ENCODE measurements at places on chromosomes 7 and 10.

DNA sequence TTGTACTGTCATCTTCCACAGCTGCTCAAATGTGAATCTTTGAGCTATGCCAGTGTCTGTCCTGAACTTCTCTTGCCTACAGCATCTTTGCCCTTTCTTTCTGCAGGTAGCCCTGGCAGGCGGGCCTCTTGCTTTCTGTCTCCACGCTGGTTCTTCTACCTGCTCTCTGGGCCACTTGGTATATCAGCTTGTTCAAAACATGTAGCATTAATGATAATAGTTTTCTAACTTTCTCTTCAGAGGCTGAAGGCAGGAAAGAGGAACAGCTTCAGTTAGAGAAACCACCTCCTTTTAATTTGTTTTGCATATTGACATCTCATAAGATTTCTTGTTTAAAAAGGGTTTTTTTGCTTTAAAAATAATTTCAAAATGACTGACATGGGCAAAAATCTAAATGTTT, 923 bp upstream of the FGL2 start:
- DNase-seq: no peak

DNA sequence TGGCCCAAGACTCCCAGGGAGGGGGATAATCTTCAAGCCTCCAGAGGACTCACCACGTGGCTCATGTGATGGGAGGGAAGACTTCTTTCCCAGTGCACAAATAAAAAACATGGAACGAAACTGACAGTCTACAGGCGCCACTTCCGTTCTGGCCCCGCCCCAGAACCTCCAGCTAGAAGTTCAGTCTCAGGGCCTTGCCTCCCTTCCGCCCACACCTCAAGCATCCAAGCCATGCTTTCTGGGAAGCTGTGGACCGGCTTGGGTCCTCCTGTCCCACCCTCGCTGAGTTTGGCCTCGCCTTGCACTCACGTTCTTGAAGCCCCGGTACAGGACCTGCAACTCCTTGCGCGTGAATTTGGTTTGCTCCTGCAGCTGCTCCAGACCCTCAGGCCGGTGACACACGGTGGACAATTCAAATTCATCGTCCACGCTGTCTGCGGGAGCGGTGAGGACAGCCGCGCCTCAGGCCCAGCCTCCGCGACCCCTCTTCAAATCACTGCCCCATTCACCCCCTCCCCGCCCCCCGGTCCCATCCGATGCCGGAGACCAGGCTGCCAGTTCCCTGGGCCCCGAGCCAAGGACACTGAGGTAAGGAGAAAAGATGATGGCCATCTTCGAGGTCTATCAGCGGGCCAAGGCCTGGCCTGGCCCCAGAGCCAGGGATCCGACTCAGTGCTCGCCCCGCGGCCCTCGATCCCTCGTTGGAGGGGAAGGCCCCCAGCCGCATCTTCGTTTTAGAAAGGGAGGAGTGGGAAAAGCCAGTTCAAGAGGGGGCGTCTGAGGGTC, 10.7 kb upstream of the OGA start:
- DNase-seq: no peak

- DNase-seq: no peak
Measured at GRCh38 chr7:38629651-38630510, 1.3 kb downstream of the AMPH start.

DNA sequence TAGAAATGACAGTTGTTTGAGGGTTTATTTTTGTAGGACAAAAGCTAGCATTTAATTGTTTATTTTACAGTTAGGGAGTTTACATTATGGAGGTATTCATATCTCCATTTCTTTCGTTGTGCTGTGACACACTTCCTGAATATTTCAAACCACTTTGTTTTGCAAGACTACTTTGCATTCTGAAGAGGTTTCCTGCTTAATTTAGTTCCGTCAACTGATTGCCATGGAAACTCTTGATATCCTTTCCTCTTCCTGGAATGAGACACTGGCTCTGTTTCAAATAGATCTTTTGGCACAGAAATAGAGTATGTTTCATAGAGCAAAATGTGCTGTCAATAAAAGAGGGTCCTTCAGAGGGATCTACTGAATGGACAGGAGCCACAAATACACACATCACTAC, 159.5 kb upstream of the AGR3 start:
- DNase-seq: no peak

GRCh38 chr7:107843184-107843583, 40.2 kb upstream of the SLC26A3 start:
- DNase-seq: no peak

DNA sequence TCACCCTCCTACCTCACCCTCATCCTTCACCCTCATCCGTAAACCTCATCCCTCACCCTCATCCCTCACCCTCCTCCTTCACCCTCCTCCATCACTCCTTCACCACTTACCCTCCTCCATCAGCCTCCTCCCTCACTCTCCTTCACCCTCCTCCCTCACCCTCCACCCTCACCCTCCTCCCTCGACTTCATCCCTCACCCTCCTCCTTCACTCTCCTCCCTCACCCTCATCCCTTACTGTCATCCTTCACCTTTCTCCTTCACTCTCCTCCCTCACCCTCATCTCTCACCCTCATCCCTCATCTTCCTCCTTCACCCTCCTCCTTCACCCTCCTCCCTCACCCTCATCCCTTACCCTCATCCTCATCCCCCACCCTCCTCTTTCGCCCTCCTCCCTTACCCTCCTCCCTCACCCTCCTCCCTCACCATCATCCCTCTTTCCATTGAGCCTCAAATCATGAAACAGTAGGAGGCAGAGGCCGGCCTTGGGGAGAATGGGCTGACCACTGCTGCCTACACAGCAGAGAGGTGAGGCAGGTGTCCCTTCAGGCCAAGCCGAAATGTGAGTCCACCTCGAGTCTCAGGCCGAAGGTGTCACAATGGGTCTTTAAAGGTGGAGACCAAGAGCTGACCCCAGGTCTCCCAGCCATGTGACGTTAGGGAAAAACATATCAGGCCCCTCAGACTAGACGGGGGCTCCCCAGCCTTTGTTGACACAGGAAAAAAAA, 53.0 kb downstream of the PDGFA start:
- DNase-seq: no peak

GRCh38 chr7:149824301-149824741, 13.9 kb upstream of the ZNF862 start:
- no peak for DNase-seq

GRCh38 chr7:21941611-21942141, 4.0 kb downstream of the CDCA7L start:
- DNase-seq: no peak

- DNase-seq: no peak
Measured at GRCh38 chr7:123749537-123749857, 694 bp upstream of the WASL start.

GRCh38 chr7:66036788-66037187, 38.8 kb upstream of the ASL start:
- DNase-seq: no peak

DNA sequence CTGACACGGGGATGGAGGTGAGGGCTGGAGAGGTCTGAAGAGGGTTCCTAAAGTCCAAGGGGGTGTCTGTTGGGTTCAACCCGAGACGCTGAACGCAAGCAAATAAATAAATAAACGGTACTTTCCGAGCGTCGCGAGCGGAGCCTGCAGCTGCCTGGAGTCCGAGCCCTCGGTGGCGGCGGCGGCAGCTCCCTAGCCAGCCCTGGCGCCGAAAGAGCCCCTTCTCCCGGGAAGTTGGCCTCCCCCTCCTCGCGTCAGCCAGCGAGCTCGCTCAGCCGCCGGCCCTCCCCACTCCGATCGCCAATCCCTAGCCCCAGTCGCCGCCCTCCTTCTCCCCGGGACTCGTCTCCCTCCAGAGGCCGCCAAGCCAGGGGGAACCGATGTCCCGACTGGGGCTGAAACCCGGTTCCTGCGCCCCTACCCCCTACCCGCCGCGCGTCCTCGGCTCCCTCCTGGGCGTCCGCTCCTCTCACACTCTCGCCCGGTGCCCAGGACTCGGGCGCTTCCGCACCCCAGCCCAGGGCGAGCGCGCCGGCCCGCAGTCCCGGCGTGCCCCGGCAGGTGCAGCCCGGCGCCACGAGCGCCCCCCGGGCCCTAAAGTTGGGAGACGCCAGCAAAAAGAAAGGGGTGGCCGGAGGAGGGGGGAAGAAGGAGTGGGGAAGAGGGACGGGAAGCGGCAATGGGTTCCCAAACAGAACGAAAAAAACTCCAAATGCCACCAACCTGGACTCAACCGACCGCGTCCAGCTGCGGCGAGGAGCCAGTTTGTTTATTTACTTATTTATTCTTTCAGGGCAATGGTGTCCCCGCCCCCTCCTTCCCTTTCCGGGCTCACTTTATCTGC, at the start of gene GFRA1:
TSS of gene GFRA1 (minus strand) at position 767 of the 844 bp plus-strand sequence. CDS start 1,177 bp downstream, outside the sequence.
- no peak for DNase-seq

GRCh38 chr10:114779803-114780576, 41.6 kb upstream of the FHIP2A start:
- no peak for DNase-seq

- DNase-seq: no peak
Measured at GRCh38 chr10:124611738-124612137, 132.4 kb downstream of the FAM53B start.

DNA sequence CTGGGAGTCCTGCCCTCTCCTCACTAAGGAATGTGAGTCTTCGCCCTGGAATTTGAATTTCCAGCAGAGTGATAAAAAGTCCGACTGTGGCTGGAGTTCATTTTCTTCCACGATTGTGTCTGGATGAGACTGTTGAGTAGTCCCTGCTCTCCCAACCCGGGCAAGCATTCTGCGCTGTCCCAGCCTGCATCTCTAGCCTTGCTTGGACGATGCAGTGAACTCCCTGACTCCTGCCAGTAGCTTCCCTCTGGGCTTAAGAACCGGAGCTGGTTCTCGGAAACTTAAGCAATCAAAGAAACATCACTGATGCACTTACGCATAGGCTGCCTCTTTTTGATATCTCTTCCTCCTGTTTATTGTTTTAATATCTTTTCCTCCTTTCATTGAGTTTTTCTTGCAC, 116.0 kb upstream of the FZD8 start:
- no peak for DNase-seq

GRCh38 chr7:74606101-74606908, 51.2 kb upstream of the GTF2I start:
- DNase-seq: no peak

- no peak for DNase-seq
Measured at GRCh38 chr10:12938271-12938670, 63.2 kb downstream of the CCDC3 start.

- no peak for DNase-seq
Measured at GRCh38 chr10:38025283-38025682, 14.8 kb downstream of the ZNF33A start.

- no peak for DNase-seq
Measured at GRCh38 chr7:123346766-123347165, 147.0 kb upstream of the SLC13A1 start.

DNA sequence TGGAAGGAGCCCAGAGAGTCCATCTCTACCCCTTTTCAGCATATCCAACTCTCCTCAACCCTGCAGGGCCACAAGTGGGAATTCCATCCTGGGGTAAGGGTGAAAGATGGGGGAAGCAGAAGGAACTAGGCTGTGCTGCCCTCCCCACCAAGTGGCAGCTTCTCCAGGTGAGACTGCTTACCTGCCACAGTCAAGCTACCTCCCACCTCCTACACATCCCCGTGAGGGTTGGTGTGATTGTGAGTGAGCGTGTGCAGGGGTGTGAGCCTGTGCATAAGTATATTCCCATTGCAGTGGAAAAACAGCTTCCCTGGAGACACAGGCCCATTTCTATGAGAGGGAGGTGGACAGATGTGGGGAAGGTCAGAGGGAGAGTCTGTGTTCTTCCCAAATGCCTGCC, 376.6 kb downstream of the PLXNA4 start:
- DNase-seq: no peak

- no peak for DNase-seq
Measured at GRCh38 chr7:69428089-69428488, 170.2 kb upstream of the AUTS2 start.

DNA sequence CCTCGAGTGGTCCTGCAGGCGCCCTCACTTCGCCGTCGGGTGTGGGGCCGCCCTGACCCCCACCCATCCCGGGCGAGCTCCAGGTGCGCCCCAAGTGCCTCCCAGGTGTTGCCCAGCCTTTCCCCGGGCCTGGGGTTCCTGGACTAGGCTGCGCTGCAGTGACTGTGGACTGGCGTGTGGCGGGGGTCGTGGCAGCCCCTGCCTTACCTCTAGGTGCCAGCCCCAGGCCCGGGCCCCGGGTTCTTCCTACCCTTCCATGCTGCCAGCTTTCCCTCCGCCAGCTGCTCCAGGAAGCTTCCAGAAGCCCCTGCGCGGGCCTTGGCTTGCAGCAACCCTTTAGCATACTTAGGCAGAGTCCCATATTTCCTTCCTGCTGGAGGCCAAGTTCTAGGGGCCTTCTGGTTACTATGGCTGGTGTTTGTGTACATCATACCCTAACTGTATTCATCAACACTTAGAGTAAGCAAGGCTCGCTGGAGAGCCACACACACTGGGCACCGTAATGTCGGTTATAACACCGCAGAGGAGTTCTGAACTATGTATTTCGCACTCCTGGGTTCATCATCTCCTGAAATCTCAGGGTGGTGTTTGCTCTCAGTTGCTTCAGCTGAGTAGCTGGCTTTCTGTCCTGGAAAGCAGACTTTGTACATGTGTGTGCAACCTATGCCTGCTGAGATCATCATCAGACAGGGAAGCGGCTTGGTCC, 471 bp downstream of the MGMT start:
- no peak for DNase-seq

GRCh38 chr7:43747328-43748105, 11.0 kb upstream of the BLVRA start:
- DNase-seq: no peak

DNA sequence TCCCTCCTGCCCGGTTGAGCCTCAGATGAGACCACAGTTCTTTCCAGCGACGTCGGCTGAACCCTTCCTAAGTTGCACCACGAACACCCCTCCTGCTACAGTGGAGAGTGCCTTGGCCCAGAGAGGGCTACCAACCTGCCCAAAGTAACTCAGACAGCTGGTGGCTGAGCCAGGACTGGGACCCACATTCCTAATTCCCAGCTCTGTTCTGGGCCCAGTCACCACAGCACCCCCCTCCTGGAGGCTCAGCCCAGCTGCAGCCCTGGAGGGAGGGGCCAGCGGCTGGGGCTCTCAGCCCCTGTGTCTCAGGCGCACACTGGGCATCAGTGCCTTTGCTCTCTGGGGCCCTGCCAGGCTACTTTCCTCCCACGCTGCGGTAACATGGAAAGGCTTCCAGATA, 10.6 kb downstream of the ATP6V1F start:
- DNase-seq: no peak

- DNase-seq: no peak
Measured at GRCh38 chr7:66586181-66586580, 42.5 kb upstream of the KCTD7 start.

GRCh38 chr7:123191132-123191531, 8.6 kb downstream of the SLC13A1 start:
- DNase-seq: no peak

- DNase-seq: no peak
Measured at GRCh38 chr7:55066938-55067337, 48.1 kb downstream of the EGFR start.

- peak; percentile 5 for DNase-seq
Measured at GRCh38 chr7:152759949-152760853, 649 bp downstream of the ACTR3B start.

GRCh38 chr10:118663176-118663575, 67.7 kb upstream of the PRLHR start:
- no peak for DNase-seq

DNA sequence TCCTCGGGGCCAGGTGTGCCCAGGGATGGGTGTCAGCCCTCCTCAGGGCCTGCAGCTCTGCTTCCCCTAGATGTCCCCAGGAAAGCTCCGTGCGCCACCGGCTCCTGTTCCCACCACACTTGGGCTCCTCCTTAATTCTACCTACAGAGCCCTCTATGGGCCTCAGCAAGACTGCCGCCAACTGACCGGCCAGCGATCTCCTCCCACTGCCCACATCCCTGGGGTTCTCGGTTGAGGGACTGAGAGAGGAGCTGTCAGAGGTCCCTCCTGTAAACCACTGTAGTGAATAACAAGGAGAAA, 5.3 kb upstream of the LDB3 start:
- no peak for DNase-seq

GRCh38 chr7:88169717-88170320, 50.0 kb downstream of the SRI start:
- DNase-seq: no peak
